ENCODE measurements at places on chromosomes 5 and 9.
A peak's percentile ranks its signal among the peaks of the same experiment; 100 is the strongest.

DNA sequence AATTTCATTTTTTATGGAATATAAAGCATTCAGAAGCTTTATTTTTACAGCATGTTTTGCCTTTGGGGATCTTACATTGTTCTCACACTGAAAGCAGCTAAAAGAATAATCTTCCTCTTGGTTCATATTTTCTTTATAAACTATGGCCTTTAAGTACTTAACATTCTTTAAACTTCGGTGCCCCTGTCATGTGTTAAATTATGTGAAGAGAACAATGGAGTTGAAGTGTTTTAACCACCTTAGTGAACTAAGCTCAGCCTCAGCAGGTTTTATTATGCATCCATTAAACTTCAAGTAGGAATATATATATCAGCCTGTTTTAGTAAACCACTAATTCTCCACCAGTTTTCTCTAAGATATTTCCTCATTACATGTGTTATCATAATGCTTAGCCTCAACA, 371.4 kb upstream of the CDH18 start:
- no peak for DNase-seq

DNA sequence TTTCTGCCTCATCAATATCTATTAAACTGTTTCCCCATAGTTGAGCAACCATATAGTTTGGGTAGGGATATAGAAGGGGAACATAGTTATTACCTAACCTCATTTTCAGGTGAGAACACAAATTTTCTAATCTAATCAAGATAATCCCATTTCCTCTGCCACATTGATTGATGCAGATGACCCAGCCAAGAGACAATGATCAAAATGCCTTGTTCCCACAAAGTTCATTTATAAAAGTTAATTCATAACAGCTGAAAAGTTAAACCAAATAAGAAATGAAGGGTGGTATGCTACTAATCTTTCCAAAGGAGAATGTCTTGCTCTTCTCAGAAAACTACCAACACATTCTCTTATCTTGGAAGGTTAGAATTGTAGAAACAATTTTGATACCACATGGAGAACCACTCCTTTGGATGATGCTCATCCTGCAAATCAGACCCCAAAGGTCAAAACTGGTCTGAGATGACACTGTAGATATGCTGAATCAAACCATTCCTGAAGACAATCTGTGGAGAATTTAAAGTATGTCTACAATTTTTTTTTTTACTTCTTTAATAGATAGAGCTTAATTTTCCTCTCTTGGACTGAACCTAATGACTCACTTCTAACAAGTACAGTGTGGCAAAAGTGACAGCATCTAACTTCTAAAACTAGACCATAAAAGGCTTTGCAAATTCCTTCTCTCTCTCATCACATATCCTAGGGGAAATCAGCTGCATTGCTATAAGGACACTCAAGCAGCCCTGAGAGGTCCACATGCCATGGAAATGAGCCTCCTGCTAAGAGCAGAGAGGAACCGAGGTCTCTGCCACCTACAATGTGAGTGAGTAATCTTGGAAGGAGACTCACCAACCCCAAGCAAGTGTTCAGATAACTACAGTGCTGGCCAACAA, 586.7 kb upstream of the TUSC1 start:
- DNase-seq, result peak; percentile 97

GRCh38 chr5:383621-384020, 59.4 kb upstream of the EXOC3 start:
- no peak for DNase-seq

DNA sequence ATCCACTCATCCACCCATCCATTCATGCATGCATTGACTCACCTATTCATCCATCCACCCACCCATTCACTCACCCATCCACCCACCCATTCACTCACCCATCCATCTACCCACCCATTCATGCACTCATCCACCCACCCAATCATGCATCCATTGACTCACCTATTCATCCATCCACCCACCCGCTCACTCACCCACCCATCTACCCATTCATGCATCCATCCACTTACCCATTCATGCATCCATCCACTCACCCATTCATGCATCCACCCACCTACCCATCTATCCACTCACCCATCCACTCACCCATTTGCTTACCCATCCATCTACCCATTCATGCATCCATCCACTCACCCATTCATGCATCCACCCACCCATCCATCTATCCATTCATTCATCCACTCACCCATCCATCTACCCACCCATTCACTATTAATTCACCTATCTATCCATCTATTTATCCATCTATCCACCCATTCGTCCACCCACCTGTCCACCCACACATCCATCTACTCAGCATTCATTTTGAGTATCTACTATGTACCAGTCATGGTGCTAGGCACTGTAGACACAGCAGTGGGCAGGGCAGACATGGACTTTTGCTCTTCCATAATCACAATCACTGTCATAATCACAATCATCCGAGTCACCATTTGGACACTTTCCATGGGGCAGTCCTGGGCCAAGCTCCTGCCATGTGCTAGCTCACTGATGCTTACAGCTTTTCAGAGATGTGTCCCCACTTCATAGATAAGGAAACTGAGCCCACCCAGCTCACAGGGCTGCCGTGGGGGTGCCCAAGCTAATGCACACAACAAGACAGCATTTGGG, 34.4 kb downstream of the HMCN2 start:
- DNase-seq, result no peak

DNA sequence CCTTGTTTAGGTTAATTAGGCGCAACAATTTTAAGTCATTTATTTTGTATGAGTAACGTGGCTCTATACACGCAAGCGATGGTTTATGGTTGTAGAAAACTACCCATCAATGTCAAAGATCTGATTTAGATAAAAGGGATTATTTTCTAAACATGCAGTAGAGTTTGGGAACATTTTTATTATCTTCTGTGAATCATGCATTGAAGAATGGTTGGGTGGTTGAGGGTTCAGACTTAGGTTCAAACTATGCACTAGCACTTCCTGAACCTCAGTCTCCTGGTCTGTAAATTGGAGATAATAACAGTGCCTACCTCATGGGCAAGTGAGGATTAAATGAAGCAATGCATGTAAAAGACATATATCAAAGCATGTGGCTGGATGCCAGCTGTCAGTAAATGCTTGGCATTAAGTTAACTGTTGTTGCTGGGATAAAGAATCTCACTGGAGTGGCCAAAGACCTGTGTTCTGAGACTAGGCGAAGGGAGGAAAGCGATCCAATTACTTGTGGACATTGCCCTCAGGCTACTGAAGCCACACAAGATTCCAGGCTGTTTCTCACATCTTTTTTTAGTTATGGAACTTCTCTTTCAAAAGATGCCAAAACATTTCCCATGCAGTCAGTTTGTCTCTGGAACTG, 1.1 kb upstream of the OTULINL start:
- peak; percentile 68 for DNase-seq

- peak; percentile 96 for DNase-seq
Measured at GRCh38 chr5:132674671-132675506, 1.1 kb downstream of the IL4 start.

DNA sequence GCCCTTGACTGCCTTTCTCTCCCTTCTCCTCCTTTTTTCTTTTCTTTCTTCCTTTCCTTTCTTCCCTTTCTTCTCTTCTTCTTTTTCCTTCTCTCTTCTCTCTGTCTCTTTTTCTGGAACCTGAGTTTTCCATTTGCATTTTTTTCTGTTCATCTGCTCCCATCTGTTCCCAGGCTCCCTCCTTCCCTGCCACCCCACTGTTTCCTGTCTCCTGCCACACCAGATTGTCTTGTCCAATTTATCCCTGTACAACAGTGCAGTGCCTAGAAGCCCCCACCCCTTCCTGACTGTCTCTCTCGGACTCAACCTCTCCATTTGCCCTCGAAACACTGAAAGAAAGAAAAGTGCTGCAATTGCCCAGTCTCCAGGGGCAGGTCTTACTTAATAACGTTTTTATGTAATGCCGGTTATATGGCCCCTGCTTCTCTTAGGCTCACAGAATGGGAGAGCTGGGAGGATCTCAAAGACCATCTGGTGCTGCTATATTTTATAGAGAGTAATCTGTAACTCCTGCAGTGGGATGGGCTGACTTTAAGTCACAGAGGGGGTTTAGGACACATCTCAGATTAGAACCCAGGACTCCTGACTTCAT, 101.4 kb downstream of the RALGPS1 start:
- no peak for DNase-seq

GRCh38 chr5:10528056-10528816, 35.6 kb upstream of the ANKRD33B start:
- peak; percentile 94 for DNase-seq

DNA sequence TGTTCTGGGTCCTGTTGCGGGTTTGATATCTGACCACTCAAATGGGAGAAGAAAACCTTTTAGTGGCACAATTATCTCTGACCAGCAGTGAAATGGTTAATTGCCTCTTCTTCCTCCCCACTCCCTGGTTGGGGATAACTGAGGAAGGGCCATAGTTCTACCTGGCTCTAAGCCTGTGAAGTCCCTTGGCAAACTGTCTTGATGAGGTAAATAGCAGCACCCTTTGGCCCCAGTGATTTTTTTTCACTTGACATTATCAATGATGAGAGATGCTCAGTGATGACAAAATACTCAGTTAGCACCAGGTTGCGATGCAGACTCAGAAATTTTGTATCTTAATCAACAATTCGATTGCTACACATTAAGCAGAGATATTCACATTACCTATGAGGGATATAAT, 515.7 kb downstream of the PSAT1 start:
- no peak for DNase-seq

GRCh38 chr5:135222171-135222681, 176.8 kb downstream of the MACROH2A1 start:
- DNase-seq, result no peak

GRCh38 chr5:14685757-14686156, 21.2 kb downstream of the OTULIN start:
- peak; percentile 68 for DNase-seq

- peak; percentile 80 for DNase-seq
Measured at GRCh38 chr5:57298985-57299491, 125.2 kb downstream of the GPBP1 start.

DNA sequence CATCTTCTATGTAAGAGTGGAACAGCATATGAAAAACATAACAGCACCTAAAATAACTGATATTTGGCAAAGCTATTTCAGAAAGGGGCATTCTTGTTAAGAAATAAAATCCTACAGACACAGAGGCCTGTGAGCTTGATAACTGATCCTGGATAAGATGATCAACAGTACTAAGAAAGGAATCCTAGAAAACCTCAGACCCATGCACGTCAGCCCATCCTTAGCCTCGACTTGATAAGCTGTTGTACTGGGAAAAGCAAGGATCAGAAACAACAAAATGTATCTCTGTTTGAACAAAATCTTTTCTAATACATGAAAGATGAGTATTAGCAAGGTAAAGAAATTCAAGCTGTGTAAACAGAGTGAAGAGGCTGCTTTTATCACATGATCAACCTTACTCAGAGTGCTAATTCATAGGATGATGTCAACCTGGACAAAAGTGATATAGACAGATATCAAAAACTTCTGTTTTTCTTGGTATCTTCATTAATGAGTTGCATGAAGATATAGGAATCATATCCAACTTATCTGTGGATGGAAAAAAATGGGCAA, 15.2 kb downstream of the LIFR start:
- DNase-seq, result no peak

DNA sequence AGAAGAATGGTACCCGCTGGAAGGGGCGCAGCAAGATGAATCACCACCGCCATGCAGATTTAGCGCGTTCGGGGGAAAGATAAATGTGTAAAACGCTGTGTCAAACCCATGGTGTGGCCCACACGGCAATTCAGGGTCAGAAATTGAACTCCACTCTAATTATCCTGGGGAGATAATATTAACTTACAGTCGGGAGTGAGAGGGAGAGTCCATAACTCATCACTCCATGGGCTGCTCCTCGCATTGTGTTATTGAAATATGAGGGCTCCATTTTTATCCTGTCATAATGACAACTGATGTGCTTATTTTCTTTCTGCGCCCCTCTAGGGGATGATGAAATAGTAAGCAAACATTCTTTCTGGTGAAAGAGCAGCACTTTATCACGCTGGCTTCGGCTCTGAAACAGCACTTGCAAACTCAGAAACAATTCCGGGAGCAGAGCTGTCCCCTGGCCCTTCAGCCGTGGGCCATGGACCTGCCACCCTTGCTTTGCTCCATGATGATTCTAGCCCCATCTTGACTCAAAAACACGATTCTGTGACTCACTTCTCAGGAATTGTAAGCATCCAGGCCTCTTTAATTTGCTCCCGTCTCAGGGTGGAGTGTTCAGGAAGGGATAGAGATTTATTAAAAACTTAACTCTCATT, 431.6 kb downstream of the IRX1 start:
- peak; percentile 24 for DNase-seq

DNA sequence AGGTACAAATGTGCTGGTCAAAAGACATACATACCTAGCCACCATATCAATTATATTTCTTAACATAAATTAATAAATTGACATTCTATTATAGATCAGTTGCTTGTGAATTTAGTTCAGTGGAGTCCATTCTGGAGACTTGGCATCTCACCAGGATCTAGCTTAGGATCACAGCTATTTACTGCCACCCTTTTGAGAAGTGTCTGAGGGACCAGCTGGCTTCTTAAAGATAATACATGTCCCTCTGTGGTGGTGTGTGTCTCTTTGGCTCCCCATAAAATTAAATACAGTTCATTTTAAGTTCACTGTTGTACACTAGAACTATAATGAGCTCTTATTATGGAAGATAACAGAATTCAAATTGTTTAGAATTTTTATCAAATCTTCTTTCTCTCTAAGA, 290.7 kb downstream of the PRELID2 start:
- no peak for DNase-seq

GRCh38 chr9:87109231-87109631, 161.9 kb upstream of the GAS1 start:
- peak; percentile 40 for DNase-seq

DNA sequence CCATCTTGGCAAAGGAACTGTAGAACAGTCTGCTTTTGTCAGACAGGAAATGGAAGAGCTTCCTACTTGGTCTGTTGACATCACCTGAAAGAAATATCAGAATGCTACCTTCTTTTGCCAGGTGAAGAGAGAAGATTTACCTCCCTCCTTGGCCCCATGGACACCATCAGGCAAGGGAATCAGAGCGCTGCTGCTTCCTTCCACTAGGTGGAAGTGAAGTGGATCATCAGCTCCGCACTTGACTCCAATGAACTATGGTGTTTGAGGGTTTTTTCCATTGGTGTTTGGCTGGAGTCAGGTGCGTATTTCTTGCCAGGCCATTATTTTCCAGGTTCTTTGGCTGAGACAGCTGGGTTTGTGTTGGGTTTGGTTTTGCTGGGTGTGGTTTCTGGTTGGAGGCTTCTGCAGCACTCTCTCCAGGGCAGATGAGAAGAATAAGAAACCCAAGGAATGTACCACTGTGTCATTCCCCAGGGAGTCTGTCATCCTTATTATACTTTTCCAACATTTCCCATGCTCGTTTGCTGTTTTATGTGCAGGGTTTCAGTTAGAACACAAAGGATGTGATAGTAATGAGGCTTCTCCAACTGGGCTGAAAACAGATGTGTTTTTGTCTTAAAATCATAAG, 12.4 kb downstream of the SPATA31E1 start:
- DNase-seq, result peak; percentile 53

DNA sequence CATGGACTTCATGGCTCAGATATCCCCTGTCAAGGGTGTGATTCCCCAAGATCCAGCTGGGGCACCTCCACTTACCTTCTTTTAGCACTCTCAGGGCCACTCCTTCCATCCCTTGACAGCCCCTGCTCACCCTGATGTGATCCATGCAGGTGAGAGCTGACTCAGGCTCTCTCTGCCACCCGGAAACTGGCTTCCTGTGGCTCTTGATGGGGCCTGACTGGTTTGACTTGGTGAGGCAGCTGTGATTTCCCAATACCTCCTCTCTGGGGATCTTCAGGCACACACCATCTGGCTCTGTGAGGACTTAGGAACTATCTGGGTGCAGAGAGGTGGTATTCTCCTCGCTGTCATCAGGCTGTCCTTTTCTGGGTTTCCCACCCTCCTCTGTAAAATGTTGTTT, 7.9 kb upstream of the FAT2 start:
- peak; percentile 17 for DNase-seq

Data from AG10803 (cell line).